EH (cell line): ENCODE measurements at places on chromosomes 5 and 9.

DNA sequence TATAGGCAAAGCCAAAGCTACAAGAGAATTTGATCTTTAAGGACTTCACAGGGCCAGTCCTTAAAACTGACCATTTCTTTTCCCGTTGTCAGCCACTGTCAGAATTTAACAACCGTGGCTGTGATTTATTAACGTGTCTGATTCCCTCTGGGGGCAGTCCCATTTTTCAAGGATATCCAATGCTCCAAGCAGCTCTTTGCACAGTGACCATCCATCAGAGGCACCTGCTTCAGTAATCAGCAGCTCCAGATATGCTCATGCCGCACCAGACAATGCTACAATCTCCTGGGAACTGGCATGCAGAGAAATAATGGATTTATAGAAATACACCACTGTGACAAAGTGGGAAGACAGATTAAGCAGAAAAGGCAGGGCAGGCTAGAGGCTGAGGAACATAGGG lies 163.3 kb upstream of the PPP1R2B start:
- no peak for DNase-seq

DNA sequence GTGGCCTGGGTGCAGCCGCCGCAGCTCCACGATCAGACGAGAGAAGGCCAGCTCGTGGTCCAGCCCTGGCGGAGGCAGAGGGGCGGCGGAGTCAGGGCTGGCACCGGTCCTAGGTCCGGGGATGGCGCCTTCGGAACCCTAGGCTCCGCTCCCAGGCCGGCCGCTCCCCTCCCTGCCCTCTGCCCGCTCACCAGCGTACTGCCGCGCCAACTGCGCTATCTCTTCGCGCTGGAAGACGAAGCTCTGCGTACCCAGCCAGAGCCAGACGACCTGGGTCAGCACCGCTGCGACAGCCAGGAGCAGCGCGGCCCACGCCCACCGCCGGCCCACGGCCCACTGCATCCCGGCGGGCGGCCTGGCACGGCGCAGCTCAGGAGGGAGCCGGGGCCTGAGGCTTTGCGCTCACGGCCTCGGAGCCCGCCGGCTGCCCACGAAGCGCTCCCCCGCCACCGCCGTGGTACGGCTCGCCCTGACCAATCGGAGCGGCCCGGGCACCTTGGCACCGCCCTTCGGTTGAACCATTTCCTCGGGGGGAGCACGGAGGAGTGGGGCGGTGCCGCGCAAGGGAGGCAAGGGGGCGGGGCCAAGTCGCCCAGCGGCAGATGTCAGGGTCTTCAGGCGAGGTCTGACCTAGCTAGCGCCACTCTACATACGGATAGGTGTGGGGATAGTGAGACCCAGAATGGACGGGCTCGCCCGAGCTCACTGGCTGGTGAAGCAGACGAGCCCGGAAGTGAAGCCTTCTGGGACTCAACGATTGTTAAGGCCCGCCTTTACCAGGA lies at the start of gene SIGMAR1:
TSS of gene SIGMAR1 (minus strand) at position 432 of the 782 bp plus-strand sequence. CDS start at position 342, 90 bp downstream.
- DNase-seq: peak; percentile 88

GRCh38 chr5:141483902-141484301 lies 928 bp upstream of the PCDHGC4 start:
- DNase-seq: no peak

GRCh38 chr5:157290981-157291711 lies 25.2 kb downstream of the CYFIP2 start:
- peak; percentile 60 for DNase-seq

GRCh38 chr9:98580956-98581355 lies 127.8 kb downstream of the GABBR2 start:
- no peak for DNase-seq

DNA sequence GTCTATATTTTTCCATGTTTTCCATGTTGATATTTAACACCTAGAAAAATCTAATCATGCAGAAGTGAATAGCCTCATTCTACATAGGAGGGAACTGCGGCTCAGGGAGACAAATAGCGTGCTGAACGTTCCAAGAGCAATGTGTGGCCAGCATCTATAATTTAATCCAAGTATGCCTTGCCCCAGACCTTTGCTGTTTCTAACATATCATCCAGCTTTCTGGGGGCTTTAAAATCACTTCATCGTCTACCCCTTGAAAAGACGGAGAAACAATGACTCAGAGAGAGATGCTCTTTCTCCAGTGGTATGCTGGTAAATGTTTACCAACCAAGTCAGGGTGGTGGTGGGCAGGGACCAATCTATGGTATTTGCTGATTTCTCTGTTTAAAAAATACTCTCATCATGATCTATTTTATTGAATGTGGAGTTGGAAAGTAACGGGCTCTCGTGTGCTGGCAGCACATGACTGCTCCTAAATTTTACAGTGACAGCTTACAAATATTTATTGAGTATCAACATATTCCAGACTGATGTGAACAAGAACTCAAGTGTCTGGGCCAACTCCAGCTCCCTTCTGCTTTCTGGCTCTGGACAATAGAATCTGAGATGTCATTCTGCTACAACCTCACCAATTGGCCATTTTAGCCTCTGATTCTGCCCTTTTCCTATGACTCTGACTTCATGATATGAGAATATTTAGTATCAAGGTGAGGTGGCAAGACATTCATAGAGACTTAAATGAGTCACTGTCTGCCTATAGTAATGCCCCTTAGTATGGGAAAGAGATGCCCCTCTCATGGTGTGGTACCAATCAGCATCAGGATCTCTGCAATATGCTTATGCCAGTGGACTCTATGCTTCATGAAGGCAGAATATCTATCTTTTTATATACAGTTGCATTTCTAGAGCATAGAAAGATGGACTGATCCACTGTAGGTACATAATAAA lies 407.4 kb upstream of the TNC start:
- DNase-seq: no peak

DNA sequence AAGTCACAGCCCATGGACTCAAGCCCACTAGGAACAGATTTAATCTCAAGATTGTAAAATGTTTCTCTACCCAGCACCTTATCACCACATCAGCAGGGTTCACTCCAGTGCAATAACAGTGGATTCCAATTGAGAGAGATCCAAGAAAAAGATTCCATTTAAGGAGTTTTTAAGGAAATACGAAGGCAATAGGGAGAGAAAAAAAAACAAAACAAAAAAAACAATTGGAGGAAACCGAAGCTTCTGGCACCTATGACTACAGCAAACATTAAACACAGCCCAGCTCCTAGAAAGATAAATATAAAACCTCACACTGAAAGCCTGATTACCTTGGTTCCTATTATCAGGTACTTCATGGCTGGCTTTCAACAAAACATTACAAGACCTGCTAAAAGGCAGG lies 192.7 kb downstream of the DAB2IP start:
- peak; percentile 83 for DNase-seq

GRCh38 chr9:12972608-12973589 lies 198.1 kb downstream of the LURAP1L start:
- no peak for DNase-seq

DNA sequence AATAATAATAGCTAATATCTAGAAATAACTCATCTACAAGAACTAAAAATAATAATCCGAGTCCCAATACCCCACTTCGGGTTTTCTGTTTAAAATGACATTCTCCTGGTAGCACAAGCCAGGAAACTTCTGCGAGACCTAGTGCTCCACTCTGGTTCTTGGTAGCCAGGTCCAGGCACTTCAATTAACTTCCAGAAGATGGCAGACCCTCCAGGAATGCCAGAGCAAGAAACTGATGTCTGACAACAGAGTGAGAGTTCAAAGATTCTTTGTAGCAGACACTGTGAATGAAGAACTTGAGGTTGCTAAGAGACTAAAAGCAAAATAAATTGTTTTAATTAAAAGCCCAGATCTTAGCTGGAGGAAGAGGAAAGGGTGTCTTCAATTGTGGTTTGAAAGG lies 1963.3 kb upstream of the CDH9 start:
- DNase-seq: no peak

DNA sequence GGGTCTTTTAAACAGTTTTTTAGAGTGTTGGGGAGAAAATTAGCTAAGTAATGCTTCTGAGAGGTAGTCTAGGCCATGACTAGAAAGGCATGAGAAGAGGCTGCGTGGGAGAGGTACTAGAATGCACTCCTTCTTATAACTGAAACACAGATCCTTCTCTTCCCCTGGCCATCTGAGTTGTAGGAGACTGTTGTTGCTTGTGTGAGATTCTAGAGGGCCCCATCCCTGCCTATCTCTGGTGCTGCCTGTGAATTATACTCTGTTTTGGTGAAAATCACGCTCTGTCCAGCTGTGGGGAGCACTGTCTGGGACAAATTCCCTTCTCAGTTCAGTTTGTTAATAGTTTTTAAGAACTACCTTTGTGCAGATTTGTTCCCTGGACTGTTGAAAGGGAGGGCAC lies 37.5 kb downstream of the MAP1B start:
- no peak for DNase-seq

DNA sequence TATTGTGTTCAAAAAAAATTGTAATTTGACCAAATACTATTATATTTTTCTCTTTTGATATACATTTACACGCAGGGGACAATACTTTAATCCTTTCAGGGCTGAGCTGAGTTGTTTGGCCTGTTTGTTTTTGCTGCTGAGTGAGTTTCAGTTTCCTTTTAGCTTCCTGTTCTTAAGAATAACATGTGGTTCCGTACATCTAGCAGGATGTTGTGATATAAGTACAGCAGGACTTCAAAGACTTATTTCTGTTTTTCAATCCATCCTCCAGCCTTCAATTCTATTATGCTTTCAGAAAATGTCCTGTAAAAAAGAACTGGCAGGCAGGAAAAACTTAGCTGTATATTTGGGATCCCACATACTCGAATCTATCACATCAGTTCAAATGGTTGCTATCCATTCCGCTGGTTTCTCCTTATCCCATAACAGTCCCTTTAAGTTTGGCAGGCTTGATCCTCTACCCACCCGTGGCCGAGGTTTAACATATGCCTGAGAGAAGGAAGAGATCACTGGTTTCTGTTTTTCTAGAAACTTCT lies 1037.3 kb upstream of the ACO1 start:
- DNase-seq: no peak

DNA sequence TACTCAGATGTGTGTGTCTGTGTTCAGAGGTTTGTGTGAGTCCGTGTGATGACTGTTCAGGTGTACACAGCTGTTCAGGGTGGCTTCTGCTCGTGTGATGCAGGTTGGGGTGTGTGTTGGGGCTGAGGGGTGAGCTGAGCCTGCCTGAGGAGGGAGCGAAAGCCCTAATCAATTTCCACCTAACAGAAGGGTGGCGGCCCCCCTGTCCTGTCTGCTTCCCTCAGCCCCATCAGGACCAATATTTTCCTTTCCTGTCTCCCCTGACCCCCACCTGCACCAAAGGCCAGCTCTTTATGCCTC lies 30.2 kb downstream of the LHX2 start:
- DNase-seq: no peak

DNA sequence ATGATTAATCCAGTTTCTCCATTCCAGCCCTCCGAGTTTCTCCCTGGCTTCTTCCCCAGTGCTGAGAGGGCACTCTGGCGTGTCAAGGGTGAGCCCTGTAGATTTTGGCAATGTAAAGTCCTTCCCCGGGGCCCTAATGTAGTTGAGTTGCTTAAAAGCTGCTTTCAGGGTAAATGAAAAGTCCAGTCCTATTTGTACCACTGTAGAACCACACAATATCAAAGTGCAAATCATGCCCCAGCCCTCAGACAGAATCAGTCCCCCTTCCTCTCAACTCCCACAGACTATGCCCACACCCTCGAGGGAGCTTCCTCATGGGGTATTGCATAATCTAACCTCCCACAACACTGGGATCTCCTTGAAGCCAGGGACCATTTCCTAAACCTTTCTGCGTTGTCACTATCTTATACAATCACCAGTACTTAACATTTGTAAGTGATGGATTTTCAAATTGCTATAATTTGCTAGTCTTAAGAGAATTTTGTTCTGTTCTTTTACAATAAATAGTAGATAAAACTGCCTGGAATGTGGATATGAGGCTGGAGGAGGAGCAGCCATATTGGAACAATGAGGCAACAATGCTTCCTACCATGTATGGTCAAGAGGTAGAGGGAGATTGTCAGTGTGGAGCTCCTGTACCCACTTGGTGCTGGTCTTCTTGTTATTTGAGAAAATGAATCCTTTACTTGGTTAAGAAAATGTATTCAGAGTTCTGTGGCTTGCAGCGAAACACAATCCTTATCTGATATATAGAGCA lies 34.4 kb downstream of the ZNF366 start:
- peak; percentile 19 for DNase-seq

DNA sequence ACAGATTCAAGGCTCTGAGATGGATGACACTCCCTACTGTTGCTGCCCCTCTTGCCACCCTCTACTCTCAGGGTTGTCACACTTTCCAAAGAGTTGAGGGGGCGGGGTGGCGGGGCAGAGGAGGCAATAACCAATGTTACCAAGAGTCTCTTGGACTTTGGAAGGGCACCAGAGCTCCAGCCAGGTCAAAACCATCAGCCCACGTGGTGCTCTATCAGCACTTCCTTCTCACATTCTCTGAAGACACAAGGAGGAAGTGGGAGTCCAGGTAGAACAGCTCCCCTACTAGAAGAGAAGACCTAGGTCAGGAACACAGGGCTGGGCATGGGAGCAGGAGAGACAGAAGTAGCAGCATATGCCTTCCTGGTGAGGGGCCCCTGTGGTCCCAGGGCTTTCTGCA lies 33.0 kb upstream of the PIK3R1 start:
- no peak for DNase-seq

DNA sequence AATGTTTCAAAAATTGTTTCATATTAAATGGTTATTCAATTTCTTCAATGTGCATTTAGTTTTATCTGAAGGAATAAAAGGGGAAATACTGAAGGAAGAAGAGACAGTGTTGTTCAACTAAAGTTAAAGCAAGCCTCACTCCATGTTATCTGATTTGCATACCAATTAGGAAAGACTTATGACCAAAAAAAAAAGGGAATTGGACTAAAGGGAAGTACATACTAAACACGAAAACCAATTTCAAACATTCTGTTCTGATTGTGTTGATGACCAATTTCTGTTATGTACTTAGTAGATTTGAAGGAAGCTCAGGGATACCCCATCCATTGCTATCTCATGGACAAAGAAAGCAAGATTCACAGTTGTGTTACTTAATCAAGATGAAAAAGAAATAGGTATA lies 4.9 kb upstream of the GAPT start:
- DNase-seq: no peak

DNA sequence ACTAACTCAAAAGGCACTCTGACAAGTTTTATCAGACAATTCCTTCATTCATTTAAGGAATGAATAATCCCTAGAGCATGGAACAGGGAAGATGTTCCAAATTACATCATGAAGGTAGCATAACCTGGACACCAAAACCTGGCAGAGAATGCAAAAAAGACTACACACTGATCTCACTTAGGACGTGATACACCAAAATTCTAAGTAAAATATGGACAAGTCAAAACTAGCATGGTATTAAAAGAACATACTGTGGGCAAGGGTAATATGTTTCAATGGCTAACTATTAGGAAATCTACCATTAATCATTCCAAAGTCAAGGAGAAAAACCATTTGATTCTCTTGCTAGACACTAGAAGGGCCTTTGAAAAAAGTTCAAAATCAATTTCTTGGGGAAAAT lies 176.5 kb downstream of the HSPA4 start:
- no peak for DNase-seq

DNA sequence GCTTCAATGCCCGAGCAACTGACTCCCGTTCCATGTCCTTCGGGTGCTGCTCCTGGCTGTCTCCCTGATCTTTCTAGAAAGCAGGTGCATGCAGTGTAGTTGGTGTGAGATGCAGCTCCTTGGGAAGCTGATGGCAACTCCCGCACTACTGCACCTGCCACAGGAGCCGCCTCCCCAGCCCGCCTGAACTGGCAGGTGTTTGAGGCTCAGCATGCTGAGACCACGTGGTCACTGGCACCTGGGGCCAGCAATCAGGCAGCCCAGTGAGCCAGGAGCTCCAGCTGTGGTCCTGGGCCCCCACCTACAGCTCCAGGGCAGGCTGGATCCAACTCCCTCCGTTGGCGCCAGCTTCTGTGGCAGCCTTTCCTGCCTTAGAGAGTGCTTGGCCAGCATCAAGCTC lies 111.5 kb downstream of the ICE1 start:
- DNase-seq: no peak

- no peak for DNase-seq
These were observed 489.0 kb downstream of the NTRK2 start for GRCh38 chr9:85158512-85158911.
